ENCODE measurements at places on chromosomes 16 and 17. TPM values are rescaled to one million over a fixed set of nuclear protein-coding genes. Genes with fewer than 3 reads are reported as not detected.

Gene EZH1
- total RNA-seq = 25.5 TPM

DNA sequence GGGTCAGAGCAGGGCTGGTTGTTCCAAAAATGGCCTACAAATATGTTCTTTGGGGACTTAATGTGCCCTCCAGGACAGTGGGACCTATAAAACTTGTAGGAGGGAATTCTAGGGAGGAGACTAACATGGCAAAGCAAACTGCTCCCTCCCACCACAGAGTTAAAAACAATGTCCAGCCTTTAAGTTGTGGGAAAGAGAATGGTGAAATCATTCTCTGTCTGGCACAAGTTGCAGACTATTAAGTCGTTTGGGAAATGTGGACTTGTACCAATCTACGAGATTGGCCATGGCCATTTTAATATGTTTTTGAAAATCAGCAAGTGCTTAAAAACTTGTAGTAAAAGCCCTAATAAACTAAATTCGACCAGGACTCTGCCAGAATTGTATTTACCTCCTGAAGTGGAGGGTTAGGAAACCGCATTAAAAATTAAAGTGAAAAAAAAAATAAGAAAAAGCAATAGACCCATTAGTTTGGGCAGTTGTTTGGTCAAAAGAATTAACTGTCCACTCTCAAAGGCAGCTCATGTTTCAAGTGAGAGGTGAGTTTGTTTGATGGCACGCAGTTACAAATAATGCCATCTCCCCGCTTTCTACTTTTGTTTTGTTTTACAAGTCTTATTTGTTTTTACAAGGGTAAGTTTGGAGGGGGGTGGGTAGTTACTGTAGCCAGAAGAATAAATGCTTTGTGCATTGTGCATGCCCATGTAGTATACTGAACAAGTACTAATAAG is 32.4 kb downstream of the ANKFN1 start:
- no peaks in the 10 kb centered on the region for H3K4me1 ChIP-seq
- no peak overlapping the region for H3K4me3 ChIP-seq
- no peaks in the 10 kb centered on the region for H3K36me3 ChIP-seq
- no peak for DNase-seq
- peaks cover 3% of the 10 kb centered on the region for H3K27me3 ChIP-seq

- H3K27ac ChIP-seq = no peak overlapping the region
- peaks cover 9% of the 10 kb centered on the region for H3K36me3 ChIP-seq
- no peaks in the 10 kb centered on the region for H3K27me3 ChIP-seq
- H3K4me3 ChIP-seq = no peak overlapping the region
- DNase-seq = no peak
- peaks cover 36% of the 10 kb centered on the region for H3K4me1 ChIP-seq
Measured at GRCh38 chr16:75323933-75324332, 72.5 kb upstream of the BCAR1 start.

DNA sequence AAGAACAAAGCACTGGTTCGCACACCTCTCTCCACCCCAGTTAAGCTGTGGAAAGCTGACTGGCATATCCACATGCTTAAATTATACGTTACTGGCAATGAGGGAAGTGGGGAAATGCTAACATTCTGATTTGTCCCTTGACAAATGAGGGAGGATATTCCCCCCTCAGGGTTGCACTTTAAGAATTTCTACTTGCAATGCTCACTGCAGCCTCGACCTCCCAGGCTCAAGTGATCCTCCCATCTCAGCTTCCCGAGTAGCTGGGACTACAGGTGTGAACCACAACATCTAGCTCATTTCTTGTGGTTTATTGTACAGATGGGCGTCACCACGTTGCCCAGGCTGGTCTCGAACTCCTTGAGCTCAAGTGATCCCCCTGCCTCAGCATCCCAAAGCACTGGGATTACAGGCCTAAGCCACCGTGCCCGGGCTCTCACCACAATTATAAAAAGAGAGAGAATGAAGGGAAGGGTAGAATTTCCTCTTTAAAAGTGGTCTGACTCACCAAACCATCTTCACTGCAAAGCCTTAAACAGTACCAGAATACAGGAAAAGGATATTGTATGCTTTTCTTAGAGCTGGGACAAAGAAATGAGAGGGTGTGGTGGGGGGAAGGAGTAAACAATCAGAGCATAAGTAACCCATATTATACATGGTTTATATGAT is 38.9 kb downstream of the KANSL1 start:
- peaks cover 17% of the 10 kb centered on the region for H3K36me3 ChIP-seq
- H3K4me1 ChIP-seq = peaks cover 84% of the 10 kb centered on the region
- peak overlapping the region; percentile 32 for H3K4me3 ChIP-seq
- peak; percentile 45 for DNase-seq

DNA sequence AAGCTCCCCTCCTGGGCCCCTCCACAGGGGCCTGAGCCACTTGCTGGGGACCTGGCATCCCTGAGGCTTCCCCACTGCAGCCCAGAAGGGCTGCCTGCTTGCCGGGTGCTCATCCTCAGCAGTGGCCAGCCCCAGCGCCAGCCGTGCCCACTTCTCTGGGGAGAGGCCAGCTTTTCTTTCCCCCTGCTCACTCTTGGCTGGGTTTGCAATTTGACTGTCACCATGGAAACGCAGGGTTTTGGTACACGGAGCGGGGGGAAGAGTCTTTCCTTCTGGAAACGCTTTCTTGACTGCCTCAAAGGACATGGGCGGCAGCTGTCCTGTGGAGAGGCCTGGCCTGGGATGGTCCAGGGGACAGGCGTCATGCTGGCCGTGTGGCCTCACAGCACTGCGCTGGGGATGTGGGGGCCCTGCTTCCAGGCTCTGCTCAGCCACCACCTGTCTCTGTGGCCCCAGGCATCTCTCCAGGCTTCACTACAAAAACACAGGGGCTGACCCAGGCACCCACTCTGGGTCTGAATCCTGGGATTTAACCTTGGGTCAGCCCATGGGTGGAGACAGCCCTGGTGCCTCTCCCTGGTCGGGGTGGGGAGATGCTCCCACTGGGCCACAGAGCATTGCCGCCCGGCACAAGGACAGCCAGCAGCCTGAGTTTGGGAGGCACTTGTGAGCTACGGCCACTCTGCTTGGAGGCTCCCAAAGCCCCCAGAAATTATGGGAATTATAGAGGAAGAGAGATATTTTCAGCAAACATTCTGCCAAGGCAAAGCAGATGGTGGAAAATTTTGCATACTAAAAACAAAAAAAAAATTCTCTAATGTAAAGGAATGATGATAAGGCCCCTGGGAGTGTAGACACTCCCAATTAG is 45.9 kb upstream of the DOC2B start:
- no peaks in the 10 kb centered on the region for H3K27me3 ChIP-seq
- H3K4me1 ChIP-seq = no peaks in the 10 kb centered on the region
- DNase-seq = no peak
- H3K36me3 ChIP-seq = no peaks in the 10 kb centered on the region

Gene CCL5
- 156 TPM for total RNA-seq

GRCh38 chr16:69748694-69749345 is 5.9 kb downstream of the NOB1 start:
- no peak for DNase-seq
- no peak overlapping the region for H3K4me3 ChIP-seq
- no peaks in the 10 kb centered on the region for H3K27me3 ChIP-seq
- H3K4me1 ChIP-seq = peaks cover 27% of the 10 kb centered on the region

- no peak overlapping the region for H3K4me3 ChIP-seq
- DNase-seq = no peak
- H3K4me1 ChIP-seq = no peaks in the 10 kb centered on the region
- H3K36me3 ChIP-seq = no peaks in the 10 kb centered on the region
- no peak overlapping the region for H3K27ac ChIP-seq
Measured at GRCh38 chr16:84851192-84852127, 31.7 kb downstream of the CRISPLD2 start.
